ENCODE measurements at places on chromosomes 5 and 9. TPM values are rescaled to one million over a fixed set of nuclear protein-coding genes. Genes with fewer than 3 reads are reported as not detected.

SPAAR gene
- total RNA-seq = 0.09 TPM

NEURL1B gene
- 4.7 TPM for total RNA-seq

SPARC gene
- total RNA-seq = 152 TPM

SPATA31D4 gene
- not detected for total RNA-seq

PCDHB14 gene
- 0.38 TPM for total RNA-seq

DNA sequence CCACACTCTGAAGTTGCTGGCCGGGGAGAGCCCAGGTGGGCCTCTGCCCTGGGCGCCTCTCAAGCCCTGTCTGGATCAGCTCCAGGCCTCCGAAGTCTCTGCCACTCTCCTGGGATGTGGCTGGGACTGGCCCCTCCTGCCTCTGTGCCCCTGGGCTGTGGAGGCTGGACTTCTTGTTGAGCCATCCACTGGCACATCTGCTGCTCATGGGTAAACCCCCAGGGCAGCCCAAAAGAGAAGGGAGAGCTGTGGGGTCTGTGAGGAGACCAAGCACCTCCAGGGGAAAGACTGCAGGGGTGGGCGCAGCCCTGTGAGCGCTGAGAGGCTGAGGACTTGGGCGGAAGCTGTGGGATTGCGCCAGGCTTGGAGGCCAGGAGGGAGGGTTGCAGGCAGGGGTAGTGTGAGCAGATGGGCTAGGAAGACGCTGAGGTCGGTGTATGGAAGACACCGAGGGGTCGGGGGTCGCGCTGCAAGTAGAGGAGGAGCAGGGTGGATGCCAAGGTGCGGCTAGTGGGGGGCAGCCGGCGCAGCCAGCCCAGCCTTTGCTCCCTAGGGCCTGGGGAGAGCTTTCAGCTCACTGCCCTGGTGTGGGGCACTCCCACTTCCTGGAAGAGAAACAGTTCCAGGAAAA is 118.1 kb downstream of the WNK2 start:
- H3K4me1 ChIP-seq = peaks cover 24% of the 10 kb centered on the region
- peaks cover 3% of the 10 kb centered on the region for H3K27me3 ChIP-seq
- H3K4me3 ChIP-seq = no peak overlapping the region

DNA sequence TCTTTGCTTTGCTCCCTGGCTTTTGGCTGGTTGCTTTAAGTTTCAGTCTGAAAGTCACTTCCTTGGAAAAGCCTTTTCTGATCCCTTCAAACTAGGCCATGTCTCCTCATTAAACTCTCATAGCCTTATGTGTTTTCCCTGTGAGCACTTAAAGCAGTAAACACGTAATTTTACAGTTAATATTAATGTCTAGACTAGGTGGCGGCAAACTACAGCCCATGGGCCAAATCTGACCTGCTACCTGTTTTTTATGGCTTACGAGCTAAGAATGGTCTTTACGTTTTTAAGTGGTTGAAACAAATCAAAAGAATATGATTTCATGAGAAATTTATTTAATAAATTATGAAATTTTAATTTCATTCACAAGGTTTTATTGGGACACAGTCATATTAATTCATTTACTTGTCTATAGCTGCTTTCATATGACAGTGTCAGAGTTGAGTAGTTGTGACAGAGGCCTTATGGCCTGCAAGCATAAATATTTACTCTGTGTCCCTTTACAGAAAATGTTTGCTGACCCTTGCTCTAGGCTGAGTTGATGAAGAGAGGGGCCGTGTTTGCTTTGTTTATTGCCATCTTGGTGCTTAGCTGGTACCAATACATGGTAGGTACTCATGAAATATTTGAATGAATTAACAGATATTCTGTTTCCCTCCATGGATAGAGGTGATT is 7.4 kb downstream of the SLC44A1 start:
- no peak overlapping the region for H3K27ac ChIP-seq
- H3K36me3 ChIP-seq = no peaks in the 10 kb centered on the region
- H3K27me3 ChIP-seq = no peaks in the 10 kb centered on the region
- H3K4me3 ChIP-seq = no peak overlapping the region

DNA sequence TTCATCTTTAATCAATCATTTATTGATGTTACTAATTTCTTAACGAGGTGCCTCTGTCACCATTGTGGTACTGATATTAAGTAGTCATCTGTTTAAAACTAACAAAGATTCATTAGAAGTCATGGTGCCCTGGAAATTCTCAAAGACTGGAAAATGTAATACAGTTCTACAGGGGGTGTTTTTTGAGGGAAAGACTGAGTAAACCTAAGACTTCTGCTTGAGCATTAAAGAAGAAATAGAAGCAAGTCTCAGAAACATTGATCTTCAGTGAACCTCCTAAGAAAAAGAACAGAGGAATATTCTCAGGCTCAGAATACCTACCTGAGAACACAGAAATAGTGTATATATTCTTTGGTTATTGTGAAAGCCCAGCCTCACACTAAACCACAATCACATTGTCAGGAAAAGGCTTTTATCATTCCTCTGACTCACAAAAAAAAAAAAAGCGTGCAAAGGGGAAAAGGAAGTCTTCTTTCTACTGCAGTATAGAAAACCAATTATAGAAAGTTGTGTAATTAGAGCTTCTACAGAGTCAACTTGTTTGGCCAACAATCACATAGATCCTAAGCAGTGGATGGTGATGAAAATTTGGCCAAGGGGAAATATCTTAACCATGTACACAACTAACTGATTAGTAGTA is 60.8 kb downstream of the HINT1 start:
- H3K36me3 ChIP-seq = no peaks in the 10 kb centered on the region
- no peaks in the 10 kb centered on the region for H3K4me1 ChIP-seq
- no peak for DNase-seq
- H3K27ac ChIP-seq = no peak overlapping the region
- H3K27me3 ChIP-seq = no peaks in the 10 kb centered on the region
- H3K4me3 ChIP-seq = no peak overlapping the region

- H3K27me3 ChIP-seq = no peaks in the 10 kb centered on the region
- H3K4me1 ChIP-seq = no peaks in the 10 kb centered on the region
- H3K4me3 ChIP-seq = no peak overlapping the region
- DNase-seq = no peak
- no peaks in the 10 kb centered on the region for H3K36me3 ChIP-seq
These were observed 645.0 kb upstream of the KLF4 start for GRCh38 chr9:108134486-108135128.

DNA sequence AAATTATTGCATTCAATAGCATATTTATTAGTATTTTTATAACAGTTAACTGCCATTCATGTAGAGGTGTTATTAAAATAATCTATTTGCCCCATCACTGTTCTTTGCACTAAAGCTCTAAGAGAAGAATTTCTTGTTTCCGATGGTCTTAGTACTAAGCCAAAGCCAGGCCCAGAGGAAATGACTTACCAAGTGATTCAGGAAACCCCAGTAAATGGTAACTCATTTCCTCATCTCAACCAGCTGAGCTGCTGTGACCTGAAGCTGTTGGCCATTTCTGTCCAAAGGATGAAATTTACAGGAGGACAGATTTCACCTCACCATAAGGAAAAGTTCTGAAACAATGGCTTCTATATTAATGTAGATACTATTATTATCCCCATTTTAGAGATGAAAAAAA is 117.0 kb downstream of the PIK3R1 start:
- no peaks in the 10 kb centered on the region for H3K4me1 ChIP-seq
- H3K4me3 ChIP-seq = no peak overlapping the region
- no peaks in the 10 kb centered on the region for H3K36me3 ChIP-seq
- H3K27me3 ChIP-seq = no peaks in the 10 kb centered on the region

- no peak for DNase-seq
- no peak overlapping the region for H3K27ac ChIP-seq
- no peaks in the 10 kb centered on the region for H3K27me3 ChIP-seq
These were observed 225.7 kb upstream of the DMRT1 start for GRCh38 chr9:615756-616155.

DNA sequence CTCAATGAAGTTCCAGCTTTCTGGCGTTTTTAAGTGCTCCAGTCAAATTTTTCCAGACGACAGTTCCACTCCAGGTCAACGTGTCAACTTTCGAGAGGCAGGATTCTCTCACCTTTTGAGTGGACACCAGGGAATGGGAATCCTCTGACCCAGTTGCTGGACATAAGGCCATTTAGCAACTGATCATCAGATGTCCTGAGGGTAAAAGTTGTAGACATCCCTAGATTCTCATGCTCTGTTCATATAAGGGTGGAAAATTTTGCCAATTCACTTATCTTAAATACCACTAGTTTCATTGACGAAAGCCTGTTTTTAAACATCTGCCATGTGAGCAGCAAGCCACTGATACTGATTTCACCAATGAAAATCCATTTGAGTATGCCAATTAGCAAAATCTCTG is 275.5 kb downstream of the MAST4 start:
- no peaks in the 10 kb centered on the region for H3K27me3 ChIP-seq
- H3K36me3 ChIP-seq = no peaks in the 10 kb centered on the region
- no peaks in the 10 kb centered on the region for H3K4me1 ChIP-seq
- no peak overlapping the region for H3K27ac ChIP-seq
- DNase-seq = no peak

Data from thymus (tissue), 14 donors.